Thyroid gland (tissue), 4 donors: ENCODE measurements at places on chromosomes 12 and 14. TPM values are rescaled to one million over a fixed set of nuclear protein-coding genes. Genes with fewer than 3 reads are reported as not detected.

The LBHD2 gene
- total RNA-seq = not detected

The MGP gene
- total RNA-seq = 1,014 TPM

The KRT6C gene
- total RNA-seq = not detected

The FAM186B gene
- total RNA-seq = 2.1 TPM

GRCh38 chr12:2751686-2752085, 43.1 kb upstream of the FKBP4 start:
- H3K4me3 ChIP-seq = no peak overlapping the region
- H3K27ac ChIP-seq = no peak overlapping the region
- no peak for DNase-seq
- no peaks in the 10 kb centered on the region for H3K27me3 ChIP-seq

DNA sequence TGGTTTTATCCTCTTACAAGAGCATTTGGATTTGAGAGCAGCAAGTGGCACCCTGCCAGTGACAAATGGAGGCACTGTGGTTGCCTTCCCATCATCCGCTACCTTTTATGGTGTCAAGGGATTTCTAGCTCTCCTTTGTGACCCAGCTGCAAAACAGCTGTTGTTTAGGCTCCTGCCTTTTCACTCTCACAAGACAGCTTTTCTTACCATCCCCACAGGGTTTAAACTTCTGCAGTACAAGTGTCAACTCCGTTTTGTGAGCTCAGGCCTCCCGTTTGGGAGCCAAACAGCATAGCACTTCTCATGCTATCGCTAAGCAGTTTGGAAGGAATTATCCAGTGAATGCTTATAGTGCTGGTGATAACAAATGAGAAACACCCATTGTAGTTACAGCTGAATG, 331.4 kb downstream of the TMTC2 start:
- no peaks in the 10 kb centered on the region for H3K36me3 ChIP-seq
- H3K27me3 ChIP-seq = no peaks in the 10 kb centered on the region
- H3K4me3 ChIP-seq = no peak overlapping the region
- no peak for DNase-seq
- peaks cover 7% of the 10 kb centered on the region for H3K4me1 ChIP-seq

DNA sequence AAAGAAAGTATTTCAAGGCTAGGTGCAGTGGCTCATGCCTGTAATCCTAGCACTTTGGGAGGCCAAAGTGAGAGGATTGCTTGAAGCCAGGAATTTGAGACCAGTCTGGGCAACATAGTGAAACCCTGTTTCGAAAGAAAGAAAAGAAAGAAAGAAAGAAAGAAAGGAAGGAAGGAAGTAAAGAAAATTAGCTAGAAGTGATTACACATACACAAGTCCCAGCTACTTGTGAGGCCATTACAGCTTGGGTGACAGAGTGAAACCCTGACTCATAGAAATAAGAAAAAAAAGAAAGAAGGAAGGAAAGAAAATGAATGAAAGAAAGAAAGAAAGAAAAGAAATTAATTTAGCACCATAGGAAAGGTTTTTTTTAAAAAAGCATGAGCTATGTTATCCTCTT, 33.3 kb upstream of the PPP1CC start:
- H3K27ac ChIP-seq = no peak overlapping the region
- DNase-seq = no peak
- H3K4me1 ChIP-seq = no peaks in the 10 kb centered on the region
- no peak overlapping the region for H3K4me3 ChIP-seq
